Activated naive CD4-positive, alpha-beta T cell (primary cell): ENCODE measurements at places on chromosomes 12 and 14.

GRCh38 chr12:55737581-55738122, 5.3 kb upstream of the GDF11 start:
- no peak for DNase-seq

DNA sequence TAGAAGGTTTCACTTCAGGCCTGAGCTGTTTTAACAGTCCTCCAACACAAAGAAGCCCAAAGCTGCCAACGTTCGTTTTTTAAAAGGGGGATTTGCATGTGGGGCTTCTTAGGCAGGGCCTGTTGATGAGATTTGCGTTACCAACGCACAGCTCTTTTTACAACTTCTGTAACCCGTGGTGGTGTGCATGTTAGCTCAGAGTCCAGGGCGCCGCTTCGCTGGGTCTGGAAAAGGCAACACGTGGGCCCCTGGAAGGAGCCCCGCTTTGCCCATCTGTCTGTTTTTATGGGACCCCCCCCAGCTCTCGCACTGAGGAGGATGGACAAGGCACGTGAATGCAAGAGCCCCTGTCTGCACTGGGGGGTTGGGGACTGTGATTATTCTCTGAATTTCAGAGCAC, 84.0 kb downstream of the ESR2 start:
- no peak for DNase-seq

- no peak for DNase-seq
These were observed 37.4 kb downstream of the DAD1 start for GRCh38 chr14:22551605-22551997.

- no peak for DNase-seq
These were observed 265.3 kb downstream of the SOX5 start for GRCh38 chr12:23684121-23684520.

- no peak for DNase-seq
These were observed 92.5 kb upstream of the NAP1L1 start for GRCh38 chr12:76176940-76177339.

GRCh38 chr12:121455766-121456420, 56.0 kb downstream of the RNF34 start:
- DNase-seq = no peak
